Tibial nerve (tissue), 4 donors: ENCODE measurements at places on chromosomes 4 and X.

DNA sequence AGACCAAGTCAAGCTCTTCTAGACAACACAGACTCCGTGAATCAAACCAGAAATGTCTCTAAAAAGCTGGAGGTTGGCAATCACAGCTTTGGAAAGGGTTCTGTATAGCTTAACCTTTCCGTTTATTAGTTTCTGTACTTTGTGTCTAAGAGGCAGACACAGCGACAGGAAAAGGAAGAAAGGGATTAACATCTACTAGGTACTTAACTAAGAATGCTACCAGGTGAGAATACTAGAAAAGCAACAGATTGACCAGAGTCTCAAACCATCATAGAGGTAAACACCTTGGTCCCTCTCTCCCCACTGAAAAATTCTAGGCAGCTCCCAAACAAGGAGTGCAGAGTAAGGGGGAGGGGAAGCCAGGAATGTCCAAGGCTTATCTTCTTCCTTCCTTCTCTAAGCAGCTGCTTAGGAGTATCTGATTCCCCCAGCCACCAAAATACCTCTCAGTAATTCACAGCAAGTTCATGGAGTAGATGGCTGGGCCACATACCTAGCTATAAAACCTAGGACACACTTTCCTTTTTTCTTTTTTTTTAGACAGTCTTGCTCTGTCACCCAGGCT is 80.8 kb downstream of the APBB2 start:
- H3K27ac ChIP-seq: no peak overlapping the region
- peaks cover 13% of the 10 kb centered on the region for H3K4me1 ChIP-seq
- H3K36me3 ChIP-seq: no peaks in the 10 kb centered on the region

GRCh38 chr4:71304289-71304850 is 34.5 kb upstream of the SLC4A4 start:
- no peaks in the 10 kb centered on the region for H3K36me3 ChIP-seq
- H3K27me3 ChIP-seq: no peaks in the 10 kb centered on the region
- H3K4me3 ChIP-seq: no peak overlapping the region
- no peaks in the 10 kb centered on the region for H3K4me1 ChIP-seq
- no peak overlapping the region for H3K27ac ChIP-seq
- no peak for DNase-seq

GRCh38 chr4:111707491-111707890 is 437.8 kb upstream of the FAM241A start:
- no peak overlapping the region for H3K4me3 ChIP-seq
- no peaks in the 10 kb centered on the region for H3K27me3 ChIP-seq
- no peak for DNase-seq
- no peak overlapping the region for H3K27ac ChIP-seq

GRCh38 chr4:83639849-83640493 is 104.1 kb downstream of the GPAT3 start:
- H3K4me3 ChIP-seq: no peak overlapping the region
- no peaks in the 10 kb centered on the region for H3K4me1 ChIP-seq
- no peak for DNase-seq
- no peaks in the 10 kb centered on the region for H3K27me3 ChIP-seq
- no peaks in the 10 kb centered on the region for H3K36me3 ChIP-seq
- H3K27ac ChIP-seq: no peak overlapping the region

- DNase-seq: no peak
- no peak overlapping the region for H3K27ac ChIP-seq
- H3K4me1 ChIP-seq: no peaks in the 10 kb centered on the region
- no peaks in the 10 kb centered on the region for H3K27me3 ChIP-seq
- no peak overlapping the region for H3K4me3 ChIP-seq
Observed at GRCh38 chr4:109684727-109685126, 18.5 kb downstream of the CASP6 start.

DNA sequence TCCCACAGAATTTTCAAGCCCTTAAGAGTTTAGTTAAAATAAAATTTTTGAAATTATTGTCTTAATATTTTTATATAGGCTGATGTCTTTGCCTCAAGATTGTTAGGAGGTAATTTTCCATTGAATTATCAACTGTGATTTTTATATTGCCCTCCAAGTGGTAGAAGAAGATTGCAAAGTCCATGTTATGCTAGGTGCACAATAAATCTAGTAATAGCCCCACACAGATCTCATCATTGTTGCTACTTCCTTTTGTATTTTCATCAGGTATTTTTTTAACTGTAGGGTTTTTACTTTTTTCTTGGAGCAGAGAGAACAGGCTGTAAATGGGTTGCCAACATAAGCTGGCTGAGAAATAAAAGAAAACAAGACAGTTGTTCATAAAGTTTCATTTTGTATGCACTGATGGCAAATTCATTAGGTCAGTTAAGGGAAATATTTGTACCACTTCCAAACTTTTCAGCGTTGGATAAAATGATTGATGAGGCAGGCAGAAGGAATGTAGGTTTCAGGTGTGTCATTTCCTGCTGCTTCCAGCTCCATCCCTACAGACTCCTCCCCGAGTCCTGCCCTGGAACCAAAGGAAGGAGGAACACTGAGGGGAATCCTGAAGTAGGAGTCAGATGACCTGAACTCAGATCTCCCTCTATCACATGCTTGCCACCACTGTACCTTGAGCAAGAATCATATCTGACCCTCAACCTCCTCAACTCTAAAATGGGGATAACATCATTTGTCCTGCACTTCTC is 105.5 kb downstream of the PRRG1 start:
- no peak for DNase-seq
- no peaks in the 10 kb centered on the region for H3K36me3 ChIP-seq
- H3K27me3 ChIP-seq: no peaks in the 10 kb centered on the region
- H3K4me1 ChIP-seq: no peaks in the 10 kb centered on the region
- H3K4me3 ChIP-seq: no peak overlapping the region

DNA sequence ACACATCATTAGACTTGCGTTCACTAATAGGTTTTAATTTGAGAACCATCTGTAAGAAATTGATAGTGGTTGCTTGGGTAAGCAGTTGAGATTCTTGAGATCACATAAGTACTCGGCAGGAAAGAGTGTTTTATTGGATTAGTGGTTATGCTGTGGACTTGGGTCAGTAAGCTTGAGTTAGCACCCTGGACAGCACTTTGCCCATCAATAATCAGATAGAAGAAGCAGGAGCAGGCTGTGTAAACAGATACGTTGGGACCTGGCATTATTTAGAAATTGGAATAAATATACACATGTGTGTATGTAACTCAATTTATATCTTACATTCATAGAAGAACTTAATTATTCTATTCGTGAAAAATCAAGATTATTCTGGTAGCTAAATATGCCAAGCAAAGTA is 357.5 kb upstream of the SMIM31 start:
- H3K27me3 ChIP-seq: no peaks in the 10 kb centered on the region
- no peak for DNase-seq
- H3K36me3 ChIP-seq: no peaks in the 10 kb centered on the region

- H3K27me3 ChIP-seq: no peaks in the 10 kb centered on the region
- no peak for DNase-seq
- no peak overlapping the region for H3K27ac ChIP-seq
Observed at GRCh38 chr4:17013382-17014006, 115.0 kb upstream of the LDB2 start.

- no peaks in the 10 kb centered on the region for H3K4me1 ChIP-seq
- H3K36me3 ChIP-seq: no peaks in the 10 kb centered on the region
- DNase-seq: no peak
- no peak overlapping the region for H3K27ac ChIP-seq
Observed at GRCh38 chrX:117990438-117990837, 126.2 kb downstream of the KLHL13 start.

GRCh38 chr4:21470535-21470934 is 478.0 kb downstream of the KCNIP4 start:
- no peaks in the 10 kb centered on the region for H3K4me1 ChIP-seq
- no peak for DNase-seq

DNA sequence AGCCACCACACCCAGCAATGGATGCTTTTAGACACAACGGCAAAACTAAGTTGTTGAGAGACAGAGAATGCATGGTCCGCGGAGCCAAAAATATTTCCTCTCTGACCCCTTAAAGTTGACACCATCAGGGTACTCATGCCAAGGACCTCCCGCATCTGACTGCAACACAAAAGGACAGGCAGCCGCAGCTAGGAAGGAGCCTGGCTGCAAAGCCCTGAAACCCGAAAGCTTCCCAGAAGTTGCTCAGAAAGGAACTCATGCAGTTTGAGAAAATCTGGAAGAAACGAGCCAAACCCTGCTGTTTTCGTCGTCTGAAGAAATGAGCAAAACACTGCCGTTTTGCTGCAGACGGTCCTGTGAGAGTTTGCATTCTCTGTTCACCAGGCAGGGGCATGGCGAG is 16.5 kb downstream of the DHRSX start:
- H3K36me3 ChIP-seq: peaks cover under 1% of the 10 kb centered on the region
- peak overlapping the region; percentile 89 for H3K27ac ChIP-seq
- DNase-seq: no peak

DNA sequence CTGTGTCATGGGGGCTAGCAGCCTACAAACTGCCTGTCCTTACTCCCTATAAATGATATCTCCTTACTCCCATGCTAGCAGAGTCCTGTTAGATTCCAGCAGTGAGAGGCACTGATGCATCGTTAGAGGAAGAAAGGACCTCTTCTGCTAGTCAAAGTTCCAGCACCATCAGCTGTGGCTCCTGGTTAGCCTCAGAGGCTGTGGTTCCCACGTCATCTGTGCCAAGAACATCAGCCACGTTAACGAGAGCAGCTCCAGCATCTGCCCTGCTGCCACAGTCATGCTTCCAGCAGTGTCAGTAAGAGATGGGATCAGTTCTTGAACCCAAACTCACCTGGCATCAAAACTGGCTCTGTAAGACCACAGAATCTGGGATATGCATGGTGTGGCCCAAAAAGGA is 88.5 kb downstream of the SLC2A9 start:
- no peak overlapping the region for H3K4me3 ChIP-seq
- DNase-seq: no peak
- H3K36me3 ChIP-seq: no peaks in the 10 kb centered on the region
- H3K27me3 ChIP-seq: no peaks in the 10 kb centered on the region
- no peaks in the 10 kb centered on the region for H3K4me1 ChIP-seq
- no peak overlapping the region for H3K27ac ChIP-seq

DNA sequence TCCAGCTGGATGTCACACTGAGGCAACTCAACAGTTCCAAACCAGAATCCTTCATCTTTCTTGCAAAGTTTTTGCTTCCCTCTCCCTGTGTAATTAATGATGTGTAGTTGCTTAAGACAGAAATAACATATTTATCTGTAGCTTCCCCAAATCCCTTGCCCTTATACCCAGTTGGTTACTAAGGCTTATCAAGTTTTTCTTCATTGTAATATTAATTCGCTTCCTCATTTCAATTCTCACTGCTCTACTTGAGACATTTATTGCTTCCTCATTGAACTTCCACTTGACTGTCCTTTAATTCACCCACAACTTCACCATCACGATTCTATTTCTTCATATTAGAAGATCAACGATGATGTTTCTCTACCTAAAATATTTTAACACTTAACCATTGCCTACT is 386.6 kb upstream of the CPEB2 start:
- no peak overlapping the region for H3K27ac ChIP-seq
- no peak for DNase-seq
- no peaks in the 10 kb centered on the region for H3K27me3 ChIP-seq
- no peaks in the 10 kb centered on the region for H3K36me3 ChIP-seq
- no peak overlapping the region for H3K4me3 ChIP-seq

- H3K4me1 ChIP-seq: no peaks in the 10 kb centered on the region
- no peak overlapping the region for H3K27ac ChIP-seq
- no peaks in the 10 kb centered on the region for H3K36me3 ChIP-seq
- H3K27me3 ChIP-seq: no peaks in the 10 kb centered on the region
Observed at GRCh38 chr4:180148737-180149136, 2094.5 kb upstream of the TENM3 start.

DNA sequence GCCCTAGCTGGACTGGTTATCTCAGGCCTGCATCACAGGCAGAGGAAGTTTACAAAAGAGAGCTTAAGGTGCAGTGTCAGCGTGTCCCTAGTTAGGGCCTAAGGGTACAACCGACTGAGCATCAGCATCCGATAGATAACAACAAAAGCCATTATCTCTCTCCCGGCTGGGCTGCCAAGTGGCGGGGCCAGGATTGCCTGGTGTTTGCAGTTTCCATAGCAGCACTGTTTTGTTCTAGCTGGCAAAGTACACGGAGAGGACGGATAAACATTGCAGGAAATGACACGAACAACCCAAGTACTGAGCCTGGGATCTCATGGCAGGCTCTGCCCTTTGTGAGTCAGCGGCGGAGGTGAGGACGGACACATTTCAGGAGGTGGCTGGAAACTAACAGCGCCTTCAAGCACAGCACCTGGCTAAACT is 104.7 kb upstream of the NOCT start:
- H3K27me3 ChIP-seq: no peaks in the 10 kb centered on the region
- H3K4me1 ChIP-seq: no peaks in the 10 kb centered on the region
- peak; percentile 23 for DNase-seq
- H3K36me3 ChIP-seq: no peaks in the 10 kb centered on the region

DNA sequence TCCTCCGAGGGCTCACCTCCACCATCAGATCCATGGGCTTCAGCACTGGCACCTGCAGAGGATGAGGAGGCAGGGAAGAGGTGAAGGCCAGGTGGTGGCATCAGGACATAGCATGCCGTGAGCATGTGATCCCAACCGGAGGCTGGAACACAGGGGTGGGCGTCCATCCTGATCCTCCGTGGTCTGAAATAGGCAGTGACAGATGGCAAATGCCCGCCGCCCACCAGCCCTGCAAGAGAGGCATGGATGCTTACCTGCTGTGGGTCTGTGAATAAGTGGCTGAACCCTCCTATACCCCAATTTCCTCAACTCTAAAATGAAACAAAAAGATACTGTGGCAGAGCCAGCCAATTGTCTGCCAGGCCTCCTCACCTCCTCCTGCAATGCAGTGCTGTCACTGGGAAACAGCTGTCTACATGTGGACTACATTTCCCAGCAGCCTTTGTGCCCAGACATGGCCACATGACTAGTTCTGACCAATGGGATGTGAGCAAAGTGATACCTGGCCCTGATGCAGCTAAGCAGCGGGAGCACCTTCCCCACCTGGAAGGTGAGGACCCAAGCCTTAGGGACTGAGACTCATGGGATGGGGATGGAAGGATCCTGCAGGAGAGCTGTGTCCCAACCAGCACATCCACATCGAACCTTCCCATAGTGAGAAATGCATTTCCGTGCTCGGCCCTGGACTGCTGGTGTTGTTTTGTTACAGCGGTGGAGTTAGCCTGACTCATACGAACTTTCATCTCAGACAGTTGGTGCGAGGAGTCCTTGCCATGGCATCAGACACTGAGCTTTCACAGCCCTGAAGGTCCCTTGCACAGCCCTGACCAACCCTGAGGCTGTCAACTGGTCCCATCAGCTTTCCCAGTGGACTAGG is 99.5 kb downstream of the PPP2R2C start:
- H3K36me3 ChIP-seq: no peaks in the 10 kb centered on the region
- no peak for DNase-seq
- peaks cover 15% of the 10 kb centered on the region for H3K27me3 ChIP-seq
- H3K4me1 ChIP-seq: no peaks in the 10 kb centered on the region

GRCh38 chr4:112807083-112807482 is 170.1 kb downstream of the LARP7 start:
- no peak overlapping the region for H3K27ac ChIP-seq
- H3K4me1 ChIP-seq: no peaks in the 10 kb centered on the region
- H3K27me3 ChIP-seq: no peaks in the 10 kb centered on the region
- no peaks in the 10 kb centered on the region for H3K36me3 ChIP-seq
- DNase-seq: no peak
- H3K4me3 ChIP-seq: no peak overlapping the region

DNA sequence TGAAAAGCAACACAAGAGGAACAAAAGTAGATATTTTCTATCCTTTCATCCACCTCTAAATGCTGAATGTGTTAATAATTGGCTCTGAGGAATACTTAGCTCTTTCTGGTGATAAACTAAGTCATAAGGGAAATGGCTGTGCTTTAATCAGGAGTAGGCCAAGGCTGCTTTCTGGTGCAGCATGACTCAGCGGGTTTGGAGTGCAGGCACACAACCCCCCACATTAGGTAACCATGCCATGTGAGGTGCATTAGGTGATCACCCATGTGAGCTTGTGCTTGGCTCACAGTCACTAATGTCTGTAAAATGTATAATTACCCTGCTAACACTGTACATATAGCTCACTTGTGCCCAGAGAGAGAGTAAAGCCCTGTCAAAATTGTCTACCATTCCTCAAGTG is 57.2 kb downstream of the USP38 start:
- H3K4me3 ChIP-seq: no peak overlapping the region
- H3K27ac ChIP-seq: no peak overlapping the region
- H3K27me3 ChIP-seq: no peaks in the 10 kb centered on the region
